Right renal pelvis (tissue), 4 donors: ENCODE measurements at places on chromosomes 11 and 22. TPM values are rescaled to one million over a fixed set of nuclear protein-coding genes. Genes with fewer than 3 reads are reported as not detected.

NR1H3 gene
- polyA plus RNA-seq = 41.8 TPM

MYH9 gene
- polyA plus RNA-seq = 269 TPM

SOX6 gene
- 21.0 TPM for polyA plus RNA-seq

TMEM121B gene
- polyA plus RNA-seq = 0.78 TPM

SMCO4 gene
- 18.0 TPM for polyA plus RNA-seq

FGF4 gene
- 0.03 TPM for polyA plus RNA-seq

TNNT3 gene
- 6.4 TPM for polyA plus RNA-seq

TREH gene
- 1.4 TPM for polyA plus RNA-seq

CACNA1I gene
- 0.06 TPM for polyA plus RNA-seq

TRIM34 gene
- 11.2 TPM for polyA plus RNA-seq

FAR1 gene
- polyA plus RNA-seq = 80.4 TPM

CDHR5 gene
- 31.8 TPM for polyA plus RNA-seq

ART1 gene
- polyA plus RNA-seq = not detected

CCDC73 gene
- polyA plus RNA-seq = 0.24 TPM

CTSD gene
- 306 TPM for polyA plus RNA-seq

PGM2L1 gene
- 3.9 TPM for polyA plus RNA-seq

DNA sequence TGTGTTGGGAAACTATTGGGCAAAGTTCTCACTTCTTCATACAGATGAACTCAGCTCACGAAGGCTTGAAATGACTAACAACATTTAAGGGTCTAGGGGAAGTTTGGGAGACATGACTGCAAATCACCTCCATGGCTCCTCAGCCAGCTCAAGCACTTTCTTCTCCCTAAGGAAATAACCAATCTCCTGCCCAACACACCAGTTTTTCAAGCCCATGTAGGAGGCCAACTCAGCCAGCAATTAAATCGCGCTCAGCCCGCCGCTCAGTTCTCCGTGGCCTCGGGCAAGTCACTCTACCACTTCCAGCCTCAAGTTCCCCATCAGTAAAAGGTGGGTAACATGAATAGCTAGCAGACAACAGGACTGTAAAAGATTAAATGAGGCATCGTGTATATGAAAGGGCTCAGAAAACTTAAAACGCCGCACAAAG lies 796 bp downstream of the POLDIP3 start:
- no peak for DNase-seq

DNA sequence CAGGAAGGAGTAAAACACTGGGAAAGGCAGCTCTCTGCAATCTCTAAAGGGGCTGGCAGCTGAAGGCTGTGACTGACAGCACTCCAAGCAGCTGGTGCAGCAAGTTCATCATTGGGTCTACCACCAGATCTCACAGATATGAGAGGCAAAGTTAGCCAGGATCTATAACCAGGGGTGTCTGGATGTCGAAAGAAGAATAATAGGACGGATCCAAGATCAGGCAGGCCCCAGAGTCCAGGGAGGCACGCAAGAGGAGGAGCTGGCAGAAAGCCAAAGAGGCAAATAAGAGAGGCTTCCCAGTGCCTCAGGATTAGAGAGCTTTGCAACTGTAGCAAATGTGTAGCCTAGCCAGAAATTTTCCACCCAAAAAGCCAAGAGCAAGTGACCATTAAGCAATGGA lies 77.1 kb downstream of the RBMXL2 start:
- DNase-seq = no peak

- no peak for DNase-seq
Measured at GRCh38 chr11:12170501-12170900, 60.1 kb downstream of the MICAL2 start.

DNA sequence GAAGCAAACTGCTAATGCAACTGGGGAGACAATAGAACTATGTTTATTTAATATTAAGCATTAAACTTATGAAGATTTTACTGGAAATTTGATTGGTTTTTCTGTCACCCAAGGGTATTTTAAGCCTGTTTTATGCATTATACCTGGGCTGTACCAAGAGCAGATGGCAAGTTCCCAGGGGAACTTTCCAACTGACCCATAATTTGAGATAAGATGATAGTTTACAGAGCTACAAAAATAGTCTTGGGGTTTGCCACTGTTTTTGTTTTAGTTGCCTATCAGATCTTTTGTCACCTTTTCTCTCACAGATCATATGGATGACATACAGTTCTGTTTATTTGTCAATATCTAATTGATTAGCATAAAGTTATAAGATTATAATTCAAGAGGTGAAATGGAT lies 43.9 kb downstream of the PDE3B start:
- no peak for DNase-seq

- DNase-seq = no peak
Measured at GRCh38 chr11:62418733-62419132, at the start of gene SCGB1A1. Gene SCGB1A1 (plus strand): TSS chr11:62419033. CDS start chr11:62419096, 63 bp downstream.

GRCh38 chr11:27471589-27472397 lies 797 bp downstream of the LGR4 start:
- DNase-seq = no peak

DNA sequence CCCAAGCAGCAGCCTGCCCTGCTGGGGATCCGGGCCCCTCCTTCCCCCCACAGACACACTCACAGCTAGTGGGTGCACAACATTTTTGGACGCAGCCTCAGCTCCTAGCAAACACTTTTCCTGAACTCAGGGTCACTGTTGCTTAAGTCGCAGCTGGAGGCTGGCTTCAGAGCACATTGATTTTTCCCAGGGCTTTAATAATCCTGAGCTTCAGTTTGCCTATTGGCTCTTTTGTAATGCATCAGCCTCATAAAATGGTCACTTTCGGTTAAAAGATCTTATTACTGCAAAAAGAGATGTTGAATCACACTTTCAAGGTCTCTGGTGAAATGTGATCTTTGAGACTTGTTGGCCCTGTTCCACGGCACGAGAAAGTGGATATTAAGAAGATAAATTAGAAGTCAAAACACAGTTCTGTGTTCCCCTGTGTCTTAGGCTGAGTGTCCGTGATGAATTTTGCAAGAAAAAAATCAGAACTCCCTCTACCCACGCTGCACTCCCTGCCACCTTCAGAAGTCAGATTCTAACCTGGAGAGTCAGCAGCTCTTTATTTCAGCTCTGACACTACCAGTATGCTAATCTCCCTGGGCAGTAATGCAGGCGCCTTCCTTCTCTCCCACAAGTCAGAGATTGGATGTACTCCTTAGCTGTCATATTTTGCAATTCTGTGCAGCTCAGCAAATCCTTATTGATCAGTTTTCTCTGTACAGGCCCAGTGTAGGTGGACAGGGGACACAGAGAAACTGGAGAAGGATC lies 158.2 kb upstream of the E2F8 start:
- DNase-seq = no peak

GRCh38 chr22:23269441-23270211 lies 89.3 kb downstream of the BCR start:
- peak; percentile 58 for DNase-seq

GRCh38 chr11:118935376-118935775 lies 9.7 kb upstream of the BCL9L start:
- no peak for DNase-seq

GRCh38 chr11:19288256-19288655 lies 47.5 kb upstream of the E2F8 start:
- no peak for DNase-seq

- no peak for DNase-seq
Measured at GRCh38 chr22:50250555-50251476, at the start of gene HDAC10. Gene HDAC10 (minus strand): TSS chr22:50251265. CDS start chr22:50251032, 233 bp downstream.

DNA sequence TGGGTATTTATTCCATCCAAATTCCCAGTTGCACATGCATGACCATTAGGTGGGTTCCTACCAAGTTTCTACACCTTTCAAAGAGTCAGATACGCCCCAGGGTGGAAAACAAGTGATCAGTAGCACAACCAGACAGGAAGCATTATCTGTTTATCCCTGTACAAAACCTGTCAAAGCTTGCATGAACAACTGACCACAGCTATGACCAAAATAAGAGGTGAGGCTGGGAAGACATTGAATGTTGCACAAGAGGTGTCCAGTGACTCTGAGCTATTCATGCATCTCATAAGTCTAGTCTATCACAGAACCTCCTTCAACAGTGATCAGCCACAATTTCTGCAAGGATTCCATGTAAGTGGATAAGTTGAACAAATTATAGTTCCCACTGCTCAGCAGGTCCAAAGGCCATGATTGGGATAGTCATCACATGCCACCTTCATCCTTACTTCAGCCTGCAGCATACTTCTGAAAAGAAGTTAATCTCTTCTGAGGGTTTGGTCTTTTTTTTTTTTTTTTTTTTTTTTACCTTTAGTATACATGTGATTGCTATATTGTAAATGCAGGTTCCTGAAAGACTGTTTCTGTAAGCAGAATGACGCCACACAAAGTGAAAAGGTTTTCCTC lies 28.0 kb upstream of the TMEM45B start:
- no peak for DNase-seq

DNA sequence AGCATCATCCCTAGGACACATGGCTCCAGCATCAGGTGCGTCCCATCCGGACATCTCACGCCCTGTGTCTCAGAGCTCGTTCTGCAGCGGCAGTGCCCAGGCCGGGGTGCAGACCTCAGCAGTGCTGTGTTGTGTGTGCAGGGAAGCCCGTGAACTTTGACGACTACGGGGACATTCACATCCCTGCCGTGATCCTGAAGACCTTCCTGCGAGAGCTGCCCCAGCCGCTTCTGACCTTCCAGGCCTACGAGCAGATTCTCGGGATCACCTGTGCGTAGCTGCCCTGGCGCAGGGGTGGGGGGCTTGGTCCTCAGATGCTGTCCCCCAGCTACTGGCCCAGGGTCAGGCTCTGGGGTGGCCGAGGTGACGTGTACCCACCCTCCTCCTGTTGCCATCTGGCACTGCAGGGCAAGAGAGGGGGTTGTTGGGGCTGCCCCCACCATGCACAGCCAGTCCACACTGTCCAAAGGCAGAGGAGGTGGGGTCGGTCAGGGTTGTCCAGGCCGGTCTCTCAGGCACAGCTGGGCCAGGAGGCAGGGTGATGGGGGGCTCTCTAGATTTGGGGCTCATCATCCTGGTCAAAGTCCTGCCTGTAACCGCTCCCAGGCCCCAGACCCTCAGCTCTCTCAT lies 96.5 kb downstream of the ARHGAP8 start:
- DNase-seq = no peak

- DNase-seq = no peak
Measured at GRCh38 chr11:55714982-55715888, 53.2 kb downstream of the OR4C6 start.

DNA sequence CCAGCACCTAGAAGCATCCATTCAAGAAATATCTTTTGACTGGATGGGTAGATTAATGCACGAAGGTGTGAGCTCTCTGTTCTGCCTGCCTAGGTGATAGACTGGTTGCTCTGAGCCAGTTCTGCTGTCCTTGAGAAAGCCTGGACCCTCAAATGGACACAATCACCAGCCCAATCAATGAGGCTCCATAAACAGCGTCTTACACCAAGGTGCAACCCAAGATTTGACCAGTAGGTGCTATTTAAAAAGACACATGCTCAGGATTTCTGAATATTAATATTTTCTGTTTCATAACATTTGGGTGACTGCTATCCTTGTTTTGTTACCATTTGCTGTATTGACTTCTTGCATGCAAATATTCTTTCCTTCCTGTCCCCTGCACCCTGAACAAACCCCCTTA lies 39.0 kb downstream of the PAMR1 start:
- DNase-seq = no peak

GRCh38 chr11:75981546-75981945 lies 166.5 kb downstream of the UVRAG start:
- DNase-seq = no peak

- no peak for DNase-seq
Measured at GRCh38 chr22:44661659-44662569, 40.1 kb upstream of the PRR5 start.

DNA sequence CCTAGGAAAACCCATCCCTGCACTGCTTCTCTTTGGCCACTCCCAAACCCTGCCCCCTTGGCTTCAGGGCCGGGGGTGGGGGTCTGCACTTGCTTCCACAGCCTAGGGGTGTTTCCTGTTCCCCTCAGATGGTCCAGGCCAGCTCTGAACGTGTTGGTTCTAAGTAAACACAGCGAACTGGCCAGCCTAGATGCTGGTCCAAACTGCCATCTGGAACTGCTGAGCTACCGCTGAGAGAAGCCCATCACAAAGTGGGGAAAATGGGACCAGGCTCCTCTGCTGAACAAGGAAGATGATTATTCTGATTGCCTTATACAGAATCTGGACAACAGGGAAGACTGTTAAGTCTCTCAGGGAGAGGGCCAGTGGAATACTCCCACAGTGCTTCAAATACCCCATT lies 23.5 kb upstream of the YPEL1 start:
- no peak for DNase-seq

GRCh38 chr11:57668434-57668782 lies 494 bp downstream of the ZDHHC5 start:
- DNase-seq = no peak

GRCh38 chr11:122158171-122158570 lies 42.2 kb upstream of the BLID start:
- no peak for DNase-seq

- no peak for DNase-seq
Measured at GRCh38 chr11:12008790-12009616, 577 bp upstream of the DKK3 start.

- DNase-seq = no peak
Measured at GRCh38 chr11:78647986-78648875, 73.6 kb upstream of the NARS2 start.

- no peak for DNase-seq
Measured at GRCh38 chr11:12516387-12517105, 139.2 kb downstream of the PARVA start.

- no peak for DNase-seq
Measured at GRCh38 chr11:71574418-71574817, 8.3 kb downstream of the KRTAP5-11 start.

GRCh38 chr11:4203603-4204360 lies 109.2 kb downstream of the RRM1 start:
- no peak for DNase-seq

GRCh38 chr11:12731841-12732336 lies 57.7 kb downstream of the TEAD1 start:
- DNase-seq = no peak

GRCh38 chr11:45457649-45458048 lies 171.5 kb upstream of the SYT13 start:
- no peak for DNase-seq
